Panc1 (cell line): ENCODE measurements at places on chromosomes 6 and 20. TPM values are rescaled to one million over a fixed set of nuclear protein-coding genes. Genes with fewer than 3 reads are reported as not detected.

Gene SCGN
- total RNA-seq, result not detected

Gene TRIM31
- total RNA-seq, result not detected

Gene BACH2
- 1.6 TPM for total RNA-seq

Gene RIOK1
- 30.0 TPM for total RNA-seq

Gene SCRT2
- total RNA-seq, result not detected

Gene DPPA5
- total RNA-seq, result not detected

Gene NR2E1
- 0.13 TPM for total RNA-seq

Gene AVP
- total RNA-seq, result not detected

Gene TFB1M
- total RNA-seq, result 32.0 TPM

Gene VWA7
- 4.3 TPM for total RNA-seq

Gene BRPF3
- 49.6 TPM for total RNA-seq

Gene PDE10A
- 27.8 TPM for total RNA-seq

Gene BCAS4
- total RNA-seq, result 34.8 TPM

Gene PEX3
- 16.5 TPM for total RNA-seq

Gene ZNF831
- total RNA-seq, result 0.03 TPM
